T1000 (cell line): ENCODE measurements at places on chromosomes 1 and 21.

- DNase-seq = peak; percentile 28
Observed at GRCh38 chr1:227947676-227948492, at the start of gene WNT9A. TSS of gene WNT9A (minus strand) at chr1:227947932. CDS start at chr1:227947887, 45 bp downstream.

DNA sequence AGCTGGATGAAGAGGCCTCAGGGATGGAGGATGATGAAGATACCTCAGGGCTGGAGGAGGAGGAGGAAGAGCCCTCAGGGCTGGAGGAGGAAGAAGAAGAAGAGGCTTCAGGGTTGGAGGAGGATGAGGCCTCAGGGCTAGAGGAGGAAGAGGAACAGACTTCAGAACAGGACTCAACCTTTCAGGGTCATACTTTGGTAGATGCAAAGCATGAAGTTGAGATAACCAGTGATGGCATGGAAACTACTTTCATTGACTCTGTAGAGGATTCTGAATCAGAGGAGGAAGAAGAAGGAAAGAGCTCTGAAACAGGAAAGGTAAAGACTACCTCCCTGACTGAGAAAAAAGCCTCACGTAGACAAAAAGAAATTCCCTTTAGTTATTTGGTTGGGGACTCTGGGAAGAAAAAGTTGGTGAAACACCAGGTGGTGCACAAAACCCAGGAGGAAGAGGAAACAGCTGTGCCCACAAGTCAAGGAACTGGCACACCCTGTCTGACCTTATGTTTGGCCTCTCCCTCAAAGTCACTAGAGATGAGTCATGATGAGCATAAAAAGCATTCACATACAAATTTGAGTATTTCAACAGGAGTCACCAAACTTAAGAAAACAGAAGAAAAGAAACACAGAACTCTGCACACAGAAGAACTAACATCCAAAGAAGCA is 15.4 kb downstream of the L1TD1 start:
- DNase-seq = peak; percentile 9

GRCh38 chr1:118297521-118297920 is 112.5 kb upstream of the SPAG17 start:
- no peak for DNase-seq

DNA sequence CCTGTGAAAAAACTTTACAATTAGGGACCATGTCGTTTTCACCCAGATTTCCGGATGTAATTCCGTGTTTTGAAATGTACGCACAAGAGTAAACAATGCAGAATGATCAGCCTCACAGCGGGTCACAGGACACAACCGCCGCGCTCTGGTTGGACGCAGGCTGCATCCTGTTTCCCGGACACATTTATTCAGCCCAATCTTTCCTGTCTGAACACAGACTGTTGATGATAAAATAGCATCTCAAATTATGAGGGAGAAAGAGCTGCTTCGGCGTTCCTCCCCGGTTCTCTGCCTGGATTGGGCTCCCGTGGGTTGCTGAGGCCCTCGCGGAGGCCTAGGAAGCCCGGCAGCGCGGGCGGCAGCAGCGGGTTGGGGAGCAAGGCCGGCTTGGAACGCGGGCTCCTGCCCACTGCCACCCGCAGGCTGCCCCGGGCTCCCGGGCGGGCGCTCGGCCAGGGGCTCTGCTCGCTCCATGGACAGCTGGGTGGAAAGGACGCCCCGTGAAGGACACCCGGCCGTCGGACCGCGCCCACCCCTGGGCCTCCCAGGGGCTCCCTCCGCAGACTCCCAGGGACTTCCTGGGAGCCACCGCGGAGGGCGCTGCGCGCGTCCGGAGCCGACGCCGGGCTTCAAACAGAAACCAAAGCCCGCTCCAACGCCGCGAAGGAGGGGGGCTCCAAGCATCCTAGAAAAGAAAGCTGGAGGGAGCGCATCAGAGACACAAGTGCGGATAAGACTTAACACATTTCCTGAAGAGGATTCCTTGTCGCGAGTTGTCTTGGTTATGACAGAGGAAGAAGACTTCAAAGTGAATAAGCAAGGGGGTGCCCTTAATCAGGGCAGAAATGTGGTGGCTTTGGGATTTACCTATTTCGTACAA is 122.3 kb downstream of the ESRRG start:
- DNase-seq = peak; percentile 70

- peak; percentile 64 for DNase-seq
Observed at GRCh38 chr1:36109041-36109679, 15.9 kb downstream of the COL8A2 start.

DNA sequence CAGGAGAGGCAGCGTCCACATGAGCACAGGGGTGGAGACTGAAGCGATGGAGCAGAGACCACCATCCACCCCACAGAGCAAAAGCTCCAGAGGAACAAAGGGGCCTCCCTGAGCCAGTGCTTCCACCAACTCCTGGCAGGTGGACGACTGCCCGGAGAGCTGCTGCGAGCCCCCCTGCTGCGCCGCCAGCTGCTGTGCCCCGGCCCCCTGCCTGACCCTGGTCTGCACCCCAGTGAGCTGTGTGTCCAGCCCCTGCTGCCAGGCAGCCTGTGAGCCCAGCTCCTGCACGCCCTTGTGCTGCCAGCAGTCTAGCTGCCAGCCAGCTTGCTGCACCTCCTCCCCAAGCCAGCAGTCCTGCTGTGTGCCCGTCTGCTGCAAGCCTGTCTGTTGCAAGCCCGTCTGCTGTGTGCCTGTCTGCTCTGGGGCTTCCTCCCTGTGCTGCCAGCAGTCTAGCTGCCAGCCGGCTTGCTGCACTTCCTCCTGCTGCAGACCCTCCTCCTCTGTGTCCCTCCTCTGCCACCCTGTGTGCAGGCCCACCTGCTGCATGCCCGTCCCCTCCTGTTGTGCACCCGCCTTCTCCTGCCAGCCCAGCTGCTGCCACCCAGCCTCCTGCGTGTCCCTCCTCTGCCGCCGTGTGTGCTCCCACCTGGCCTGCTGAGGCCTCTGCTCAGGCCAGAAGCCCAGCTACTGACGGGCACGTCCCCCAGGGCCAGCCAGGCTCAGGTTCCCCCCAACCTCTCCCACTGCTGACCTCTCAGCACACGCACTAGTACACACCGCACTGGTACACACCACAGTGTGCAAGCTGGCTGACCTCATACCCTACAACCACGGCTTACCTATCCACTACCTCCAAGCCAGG is 5.4 kb downstream of the KRTAP10-12 start:
- DNase-seq = no peak

GRCh38 chr1:87840767-87841166 is 512.1 kb downstream of the LMO4 start:
- DNase-seq = no peak

- DNase-seq = no peak
Observed at GRCh38 chr1:9877962-9878361, 32.1 kb downstream of the CTNNBIP1 start.

GRCh38 chr1:34164771-34165391 is at the start of gene CSMD2:
TSS of gene CSMD2 (minus strand) at chr1:34165230. CDS start at chr1:34165097, 133 bp downstream.
- peak; percentile 84 for DNase-seq

- no peak for DNase-seq
Observed at GRCh38 chr1:227356620-227357146, 38.4 kb upstream of the CDC42BPA start.

GRCh38 chr1:25039229-25039628 is 109.2 kb upstream of the RUNX3 start:
- no peak for DNase-seq

DNA sequence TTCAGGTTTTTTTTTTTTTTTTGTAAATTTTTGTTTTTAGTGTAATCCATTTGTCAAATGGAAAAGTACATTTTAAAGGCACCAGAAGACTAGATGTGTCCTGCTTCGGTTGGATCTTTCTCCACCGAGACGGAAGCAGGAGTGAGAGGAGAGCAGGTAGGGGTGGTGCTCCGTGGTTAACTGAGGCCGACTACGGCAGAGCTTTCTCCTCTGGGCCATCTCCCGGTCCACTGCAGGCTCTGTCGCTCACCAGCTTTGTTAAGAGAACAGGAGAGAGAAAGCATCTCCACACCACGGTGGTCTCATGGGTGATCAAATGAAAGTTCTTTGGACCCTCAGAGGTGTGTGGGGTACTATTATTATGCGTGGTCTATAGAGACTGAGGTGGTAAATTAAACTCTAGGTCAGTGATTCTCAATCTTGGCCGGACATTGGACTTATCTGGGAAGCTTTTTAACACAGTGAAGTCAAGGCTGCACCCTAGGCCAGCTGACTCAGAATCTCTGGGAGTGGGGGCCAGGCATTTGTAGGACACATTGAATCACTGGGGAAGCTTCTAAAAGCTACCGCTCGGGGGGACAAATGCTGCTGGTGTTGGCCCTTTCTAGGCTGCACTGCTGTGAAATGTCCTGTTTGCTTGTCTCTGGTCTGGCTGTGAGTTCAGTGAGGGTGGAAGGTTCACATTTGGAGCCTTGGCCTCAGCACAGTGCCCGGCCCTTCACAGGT is 25.0 kb downstream of the ABCA4 start:
- no peak for DNase-seq

DNA sequence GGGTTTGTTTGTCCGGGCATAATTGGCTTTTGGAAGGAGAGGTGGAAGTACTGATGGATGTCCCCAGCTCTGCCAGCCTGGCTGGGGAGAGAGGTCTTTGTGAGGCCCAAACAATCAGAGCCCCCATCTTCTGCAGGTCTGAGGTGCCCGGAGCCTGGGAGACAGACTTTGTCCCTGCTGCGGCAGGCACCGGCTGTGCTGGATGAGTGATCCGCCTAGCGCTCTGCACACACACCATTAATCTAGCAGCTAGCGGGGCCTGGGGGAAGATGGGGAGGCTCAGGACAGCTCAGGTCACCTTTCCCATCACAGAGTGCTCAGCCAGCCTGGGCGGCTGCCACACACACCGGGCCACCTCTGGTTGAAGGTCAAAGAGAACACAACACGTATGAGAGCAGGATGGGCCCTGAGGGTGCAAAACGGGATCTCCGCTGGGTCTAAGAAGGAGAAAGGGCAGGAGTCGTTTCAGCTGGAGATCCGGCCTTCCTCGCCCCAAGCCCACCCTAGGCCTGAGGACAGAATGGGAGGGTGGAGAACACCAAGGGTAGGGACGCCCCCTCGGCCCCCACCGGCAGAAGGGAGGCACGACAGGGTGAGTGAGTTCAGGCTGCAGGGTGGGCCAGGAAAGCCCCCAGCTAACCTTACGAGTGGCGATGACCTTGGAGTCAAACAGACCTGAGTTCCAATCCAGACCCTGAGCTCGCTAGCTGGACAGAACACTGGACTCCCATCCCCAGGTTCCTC is 341.8 kb downstream of the NPHP4 start:
- DNase-seq = no peak

DNA sequence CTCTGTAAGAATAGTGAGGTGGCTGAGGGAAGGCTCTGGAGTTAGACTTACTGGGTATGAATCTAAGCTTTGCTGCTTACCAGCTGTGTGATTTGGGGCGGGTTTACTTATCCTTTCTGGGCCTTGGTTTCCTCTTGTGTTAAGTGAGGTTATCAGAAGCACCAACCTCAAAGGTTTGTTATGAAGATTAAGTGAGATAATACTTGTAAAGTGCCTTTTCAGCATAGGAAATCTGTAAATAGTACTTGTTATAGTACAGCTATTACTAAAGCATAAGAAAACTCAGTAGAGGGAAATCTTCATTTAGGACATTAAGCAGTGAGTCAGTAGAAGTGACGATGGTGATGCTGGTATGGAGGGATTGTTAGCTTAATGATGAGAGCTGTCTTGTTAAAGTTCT is 12.1 kb downstream of the HHAT start:
- no peak for DNase-seq

- DNase-seq = no peak
Observed at GRCh38 chr1:183407474-183407873, 10.7 kb downstream of the NMNAT2 start.

- no peak for DNase-seq
Observed at GRCh38 chr21:37575580-37575979, 209.0 kb downstream of the DYRK1A start.
